ENCODE measurements at places on chromosomes 1 and 21.

DNA sequence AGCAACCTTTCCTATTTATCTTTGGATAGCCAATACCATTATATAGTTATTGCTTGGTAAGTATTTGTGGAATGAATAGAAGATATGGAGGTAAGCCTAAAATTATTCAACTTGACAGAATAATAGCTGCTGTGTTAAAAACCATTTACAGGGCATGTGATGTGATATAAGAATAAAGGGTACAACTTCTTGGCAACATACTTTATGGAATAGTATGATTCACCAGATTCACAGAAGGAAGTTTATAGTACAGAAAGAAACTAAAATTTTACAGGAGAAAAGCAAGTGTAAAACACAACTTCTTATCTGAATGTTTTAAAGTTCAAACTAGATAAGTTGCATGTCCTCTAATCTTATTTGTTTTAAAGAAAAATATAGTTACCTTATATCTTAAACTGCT is 186.4 kb upstream of the ZRANB2 start:
- no peak for DNase-seq

DNA sequence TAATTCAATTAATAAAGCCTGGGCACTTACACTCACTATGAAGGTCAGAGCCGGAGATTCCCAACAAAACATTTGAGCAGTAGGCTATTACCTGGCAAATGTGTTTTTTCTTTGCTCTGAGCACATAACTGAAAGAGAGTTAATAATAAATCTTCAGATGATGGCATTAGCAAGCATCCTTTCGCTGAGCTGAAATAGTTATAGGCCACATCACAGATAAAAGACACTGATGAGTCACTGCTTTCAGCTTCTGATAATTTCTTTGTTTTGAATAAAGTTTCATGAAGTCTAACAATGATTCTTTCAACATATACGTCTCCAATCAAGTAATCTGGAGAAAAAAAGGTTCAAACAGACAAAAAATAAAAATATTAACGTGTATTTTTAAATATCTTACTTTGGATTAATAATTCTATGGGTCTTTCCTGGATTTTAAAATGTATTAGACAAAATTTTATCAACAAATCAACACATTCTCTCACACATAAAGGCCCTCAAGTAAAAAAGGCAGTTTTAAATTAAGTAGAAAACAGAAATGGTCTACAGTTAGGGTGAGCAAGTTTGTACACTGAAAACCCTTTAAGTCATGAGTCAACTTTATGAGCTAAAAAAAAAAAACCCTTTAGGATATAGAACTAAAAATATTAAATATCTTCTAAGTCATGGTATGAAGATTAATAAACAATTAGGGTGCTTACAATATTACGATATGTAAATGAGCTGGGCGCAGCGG is 33.1 kb downstream of the LTN1 start:
- DNase-seq, result no peak

DNA sequence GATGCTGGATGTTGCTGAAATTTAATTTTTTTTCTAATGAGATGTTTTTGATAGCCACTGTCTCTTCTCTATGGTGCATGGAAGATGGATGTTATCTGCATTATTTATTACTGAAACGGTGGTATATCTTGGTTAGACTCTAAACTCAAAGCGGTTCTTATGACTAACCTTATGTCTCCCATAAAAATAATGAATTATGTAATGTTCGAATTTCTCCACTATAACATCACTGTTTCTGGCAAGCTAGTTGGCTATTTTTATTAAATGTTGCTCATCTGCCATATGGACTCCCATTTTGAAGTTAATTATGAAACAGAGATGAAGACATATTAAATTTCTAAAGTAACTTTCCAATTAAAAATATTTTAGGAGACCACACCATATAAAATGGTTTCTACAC is 808.6 kb upstream of the ADGRL4 start:
- DNase-seq, result no peak

GRCh38 chr1:172719694-172720138 is 60.8 kb downstream of the FASLG start:
- DNase-seq, result peak; percentile 21

GRCh38 chr1:245520611-245521010 is 365.8 kb downstream of the KIF26B start:
- no peak for DNase-seq

DNA sequence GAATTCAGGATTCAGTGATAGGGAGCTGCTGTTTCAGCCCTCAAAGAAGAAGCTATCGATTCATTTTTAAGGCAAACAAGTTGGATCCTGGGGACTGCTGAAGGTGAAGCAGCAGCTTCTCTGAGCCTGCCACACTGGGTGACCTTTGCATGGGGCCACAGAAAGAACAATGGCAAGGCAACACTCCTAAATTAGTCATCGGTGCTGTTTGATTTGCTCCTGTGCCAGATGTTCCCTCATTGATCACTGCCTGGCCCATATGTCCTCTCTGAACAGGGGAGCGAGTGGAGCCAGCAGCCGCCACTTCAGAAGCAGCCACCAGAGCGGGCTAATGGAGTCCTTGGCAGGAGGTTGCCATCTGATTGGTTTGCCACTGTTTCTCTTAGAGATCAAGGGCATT is 391.5 kb downstream of the NTNG1 start:
- no peak for DNase-seq

GRCh38 chr1:32127409-32128198 is 19.7 kb downstream of the KPNA6 start:
- DNase-seq, result no peak

DNA sequence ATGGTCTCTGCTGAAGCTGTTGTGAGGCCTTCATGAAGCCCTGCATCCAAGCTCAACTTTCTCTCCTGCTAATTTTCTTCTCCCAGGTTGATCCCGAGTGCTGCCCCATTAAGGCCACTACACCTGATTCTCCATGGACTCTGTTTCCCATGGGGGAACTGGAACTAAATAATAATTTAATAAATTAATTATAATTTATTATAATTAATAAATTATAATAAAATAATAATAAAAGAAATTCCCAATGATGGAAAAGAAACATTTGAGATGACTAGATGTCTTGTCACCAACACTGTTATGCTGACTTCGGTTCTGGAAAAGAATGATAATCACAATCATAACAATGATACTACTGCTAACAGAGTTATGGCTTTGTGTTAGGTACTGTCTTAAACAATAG is 211.2 kb upstream of the ZP4 start:
- no peak for DNase-seq

GRCh38 chr1:197683895-197684553 is 91.3 kb downstream of the DENND1B start:
- DNase-seq, result no peak

DNA sequence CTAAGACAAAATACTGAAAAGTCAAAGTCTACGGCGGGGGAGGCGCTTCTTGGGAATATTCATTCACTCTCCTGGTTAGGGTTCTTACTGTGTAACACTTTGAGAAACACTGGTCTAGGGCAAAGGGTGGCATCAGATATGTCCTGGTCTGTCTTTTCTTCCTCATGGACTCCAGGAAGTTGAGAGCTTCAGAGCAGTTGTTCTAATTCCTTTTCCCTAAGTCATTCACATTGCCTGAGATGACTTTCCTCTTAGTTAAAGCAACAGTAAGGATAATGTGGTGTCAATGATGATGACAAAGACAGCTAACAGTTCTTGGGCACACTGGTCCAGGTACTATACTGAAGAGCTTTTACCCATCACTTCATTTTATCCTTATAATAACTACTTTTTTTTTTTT is 27.0 kb downstream of the FGGY start:
- no peak for DNase-seq

- no peak for DNase-seq
Measured at GRCh38 chr1:158794247-158794646, 13.2 kb upstream of the OR6N2 start.

GRCh38 chr1:54273092-54273794 is 73.3 kb downstream of the MRPL37 start:
- peak; percentile 93 for DNase-seq

DNA sequence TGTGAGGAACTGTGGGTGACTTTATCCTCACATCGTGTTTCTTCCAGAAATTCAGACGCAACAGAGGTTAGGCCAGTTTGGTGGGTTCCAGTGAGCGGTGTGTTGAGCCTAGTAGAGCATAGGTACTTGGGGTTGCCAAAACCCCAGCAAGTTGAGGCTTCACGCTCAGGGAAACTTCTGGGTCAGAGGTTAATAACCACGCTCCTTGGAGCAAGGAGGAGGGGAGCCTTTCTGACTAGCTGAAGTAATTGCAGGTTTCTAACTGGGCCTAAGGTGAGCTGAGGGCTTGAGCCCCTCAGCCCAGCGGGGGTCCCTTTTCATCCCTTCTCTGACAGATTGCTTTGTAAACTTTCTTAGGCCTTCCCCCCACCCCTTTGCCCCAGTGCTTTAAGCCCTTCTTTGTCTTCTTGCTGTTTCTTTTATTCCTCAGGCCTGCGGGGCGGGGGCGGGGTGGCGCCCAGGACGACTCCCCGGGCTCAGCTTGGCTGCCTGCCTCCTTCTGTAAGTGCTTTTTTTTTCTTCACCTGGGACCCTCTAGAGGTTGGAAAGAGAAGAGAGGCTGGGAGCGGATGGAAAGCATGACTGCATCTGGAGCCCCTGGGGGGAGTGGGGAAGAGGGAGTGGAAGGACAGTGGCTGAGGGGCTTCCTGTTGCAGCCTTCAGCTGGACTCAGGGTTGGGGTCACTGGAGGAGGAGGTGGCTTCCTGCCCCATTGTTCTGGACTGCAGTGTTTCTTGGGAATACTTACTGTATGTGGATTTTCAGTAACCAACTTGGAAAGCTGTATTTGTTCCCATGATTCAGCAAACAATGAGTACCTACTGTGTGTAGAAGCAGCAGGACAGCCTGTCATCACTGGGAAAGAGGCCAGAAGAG is 1.3 kb upstream of the ZNF436 start:
- DNase-seq, result no peak

GRCh38 chr1:153801028-153801625 is 25.9 kb downstream of the SLC27A3 start:
- no peak for DNase-seq

DNA sequence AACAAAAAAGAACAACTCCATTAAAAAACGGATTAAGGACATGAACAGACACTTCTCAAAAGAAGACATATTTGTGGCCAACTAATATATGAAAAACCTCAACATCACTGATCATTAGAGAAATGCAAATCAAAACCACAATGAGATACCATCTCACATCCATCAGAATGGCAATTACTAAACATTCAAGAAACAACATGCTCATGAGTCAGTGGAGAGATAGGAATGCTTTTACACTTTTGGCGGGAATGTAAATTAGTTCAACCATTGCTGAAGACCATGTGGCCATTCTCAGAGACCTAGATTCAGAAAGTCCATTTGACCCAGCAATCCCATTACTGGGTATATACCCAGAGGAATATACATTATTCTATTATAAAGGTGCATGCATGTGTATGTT is 1442.6 kb upstream of the B3GALT2 start:
- no peak for DNase-seq

GRCh38 chr1:90721210-90722194 is 4.4 kb upstream of the BARHL2 start:
- peak; percentile 88 for DNase-seq

GRCh38 chr1:3940081-3940753 is 40.1 kb upstream of the C1orf174 start:
- DNase-seq, result no peak

DNA sequence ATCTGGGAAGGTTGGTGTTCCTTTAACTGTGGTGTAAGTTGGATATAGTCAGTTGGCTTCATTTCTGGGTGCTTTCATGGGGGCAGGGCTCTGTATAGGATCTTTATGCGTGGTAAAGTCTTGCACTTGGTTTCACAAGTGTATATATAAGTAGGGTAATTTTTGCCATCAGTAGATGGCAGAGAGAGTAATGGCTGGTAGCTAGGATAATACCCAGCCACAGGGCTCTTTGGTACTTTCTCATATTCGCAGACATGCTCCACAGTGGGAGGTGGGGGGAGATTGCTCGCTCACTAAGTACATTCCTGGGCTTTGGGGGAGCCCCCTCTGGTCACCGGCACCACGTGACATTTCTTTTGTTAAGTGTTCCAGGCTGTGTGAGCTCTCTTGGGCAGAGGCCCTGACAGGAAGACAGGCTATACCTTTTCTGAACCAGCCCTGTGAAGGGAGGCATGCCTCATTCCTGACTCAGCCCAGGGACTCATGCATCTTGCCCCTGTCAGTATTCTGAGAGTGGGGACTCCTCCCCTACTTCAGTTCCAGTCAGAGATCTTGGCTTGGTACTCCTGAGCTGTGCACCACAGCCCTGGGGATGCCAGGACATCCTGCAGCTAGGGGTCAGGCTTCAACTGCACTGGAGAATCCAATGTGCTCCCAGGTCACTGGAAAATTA is 37.6 kb downstream of the FCRL2 start:
- DNase-seq, result no peak

GRCh38 chr1:209627732-209628196 is 24.5 kb downstream of the LAMB3 start:
- DNase-seq, result peak; percentile 1

DNA sequence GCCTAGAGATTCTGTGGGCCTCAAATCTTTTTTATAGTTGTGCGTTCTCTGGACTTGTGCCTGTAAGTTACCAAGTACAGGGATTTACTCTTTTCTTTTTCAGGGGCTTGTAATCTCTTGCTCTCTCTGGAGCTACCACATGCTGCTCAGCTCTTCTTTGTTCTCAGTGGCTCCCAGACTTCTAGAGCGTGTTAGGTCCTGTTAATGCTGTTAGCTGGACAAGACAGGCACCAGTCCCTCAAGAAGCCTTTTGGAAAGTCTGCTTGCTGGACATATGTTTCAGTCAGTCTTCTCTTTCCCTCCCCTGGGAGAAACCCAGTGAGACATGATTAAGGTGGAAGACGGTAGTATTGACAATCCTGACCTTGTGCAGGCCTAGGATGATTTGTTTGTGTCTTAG is 29.4 kb downstream of the KCNK2 start:
- no peak for DNase-seq

- DNase-seq, result no peak
Measured at GRCh38 chr21:33433425-33434114, 30.4 kb downstream of the IFNGR2 start.

DNA sequence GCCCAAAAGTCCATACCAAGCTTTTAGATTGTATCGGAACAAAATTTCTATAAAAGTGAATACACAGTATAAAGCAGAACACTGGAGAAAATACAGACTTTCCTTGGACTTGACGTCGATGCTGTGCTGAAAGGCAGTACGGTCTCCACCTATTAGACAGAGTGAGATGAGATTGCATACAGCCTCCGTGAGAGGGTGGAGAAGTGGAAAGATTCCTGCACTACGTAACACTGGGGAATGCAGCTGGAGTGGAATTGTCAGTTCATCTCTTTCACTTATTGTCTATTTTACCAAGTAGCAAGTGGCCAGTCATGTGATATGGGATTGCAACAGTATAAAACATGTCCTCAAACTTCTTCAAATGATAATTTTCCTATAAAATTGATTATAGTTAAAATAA is 209.5 kb downstream of the ZP4 start:
- DNase-seq, result no peak

GRCh38 chr1:151976015-151976343 is 17.7 kb downstream of the S100A10 start:
- no peak for DNase-seq

GRCh38 chr1:80417671-80418070 is 1383.1 kb upstream of the ADGRL2 start:
- no peak for DNase-seq

GRCh38 chr1:243548516-243548915 is 292.7 kb downstream of the SDCCAG8 start:
- no peak for DNase-seq

GRCh38 chr1:33256471-33257206 is at the start of gene ZNF362:
Gene ZNF362 (plus strand): TSS chr1:33256492. CDS start chr1:33270575, 14,083 bp downstream.
- DNase-seq, result peak; percentile 50

- peak; percentile 34 for DNase-seq
Measured at GRCh38 chr1:212667223-212668139, 32.2 kb downstream of the BATF3 start.
